ENCODE measurements at places on chromosomes 13 and 19.

- no peak for DNase-seq
Measured at GRCh38 chr13:54633456-54633855, 1604.8 kb downstream of the OLFM4 start.

- peak; percentile 86 for DNase-seq
Measured at GRCh38 chr19:13277104-13277809, 127.0 kb downstream of the IER2 start.

DNA sequence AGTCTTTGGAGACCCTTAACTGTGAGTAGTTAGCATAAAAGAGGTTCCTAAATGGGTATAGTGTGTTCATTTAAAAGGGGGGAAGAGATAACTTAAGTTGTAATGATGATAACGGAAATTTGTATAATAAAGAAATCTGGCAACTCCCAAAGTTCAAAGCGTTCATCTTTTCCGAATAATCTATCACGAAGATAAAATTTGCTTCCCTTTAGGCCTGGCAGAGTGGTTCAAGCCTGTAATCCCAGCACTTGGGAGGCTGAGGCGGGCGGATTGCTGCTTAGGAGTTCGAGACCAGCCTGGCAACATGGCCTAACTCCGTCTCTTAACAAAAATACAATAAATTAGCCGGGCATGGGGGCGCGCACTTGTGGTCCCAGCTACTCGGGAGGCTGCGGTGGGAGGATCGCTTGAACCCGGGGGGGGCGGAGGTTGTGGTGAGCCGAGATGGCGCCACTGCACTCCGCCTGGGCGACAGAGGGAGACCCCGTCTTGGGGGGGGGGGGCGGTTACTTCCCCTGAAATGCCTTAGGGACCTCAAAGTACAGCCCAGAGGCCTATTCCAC is 934 bp downstream of the N4BP2L2 start:
- no peak for DNase-seq

- DNase-seq, result no peak
Measured at GRCh38 chr13:46369506-46370277, 17.4 kb downstream of the RUBCNL start.

- DNase-seq, result no peak
Measured at GRCh38 chr13:75425216-75426009, 56.6 kb downstream of the TBC1D4 start.

- no peak for DNase-seq
Measured at GRCh38 chr13:43657485-43657884, 129.3 kb downstream of the ENOX1 start.

DNA sequence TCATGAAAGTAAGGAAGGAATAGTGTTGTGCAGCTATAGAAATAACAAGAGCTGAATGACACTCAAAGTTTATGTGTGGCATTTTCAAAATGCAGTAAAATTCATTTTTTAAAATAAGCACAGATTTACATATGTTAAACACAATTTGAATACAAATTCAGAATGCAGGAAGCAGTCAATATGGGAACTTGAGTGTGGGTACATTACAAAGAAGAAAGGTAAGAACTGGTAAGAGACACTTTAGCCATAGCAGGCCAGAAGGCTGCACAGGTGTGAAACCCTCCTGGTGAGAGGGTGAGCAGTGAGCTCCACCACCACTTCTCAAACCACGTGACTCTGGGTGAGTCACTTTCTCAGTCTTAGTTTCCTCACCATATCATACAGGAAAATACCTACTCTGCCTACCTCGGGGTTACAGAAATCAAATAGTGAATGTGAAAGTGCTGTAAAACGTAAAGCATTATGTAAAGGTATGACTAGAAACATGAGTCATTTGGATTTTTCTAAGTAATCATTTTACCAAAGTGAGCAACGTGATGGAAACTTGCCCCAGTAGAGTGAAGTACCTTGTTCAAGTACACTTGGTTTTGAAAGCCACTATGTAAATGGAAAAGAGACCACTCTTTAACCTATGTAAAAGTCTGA is 40.5 kb downstream of the USP12 start:
- DNase-seq, result peak; percentile 57

DNA sequence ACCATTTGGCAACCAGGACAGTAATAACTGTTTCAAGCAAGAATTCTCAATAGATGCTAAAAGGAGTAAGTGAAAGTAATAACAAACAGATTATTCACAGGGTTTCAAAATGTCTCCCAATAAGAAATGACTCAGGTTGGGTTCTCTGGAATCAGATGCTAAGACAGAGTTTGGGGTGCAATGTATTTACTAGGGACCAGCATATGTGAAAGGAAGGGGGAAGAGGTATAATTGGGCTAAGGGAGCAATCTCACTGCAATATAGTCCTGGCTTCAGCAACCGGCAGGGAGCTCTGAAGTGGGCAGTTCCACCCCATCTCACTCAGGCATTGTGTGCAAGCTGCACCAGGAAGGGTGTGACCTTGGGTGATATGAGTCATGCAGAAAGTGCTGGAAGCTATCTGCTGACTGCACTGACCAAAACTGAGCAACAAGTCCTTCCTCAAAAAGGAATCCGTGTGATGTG is 23.4 kb downstream of the ZDHHC20 start:
- peak; percentile 21 for DNase-seq

- DNase-seq, result no peak
Measured at GRCh38 chr13:34567597-34567996, 374.5 kb upstream of the NBEA start.

DNA sequence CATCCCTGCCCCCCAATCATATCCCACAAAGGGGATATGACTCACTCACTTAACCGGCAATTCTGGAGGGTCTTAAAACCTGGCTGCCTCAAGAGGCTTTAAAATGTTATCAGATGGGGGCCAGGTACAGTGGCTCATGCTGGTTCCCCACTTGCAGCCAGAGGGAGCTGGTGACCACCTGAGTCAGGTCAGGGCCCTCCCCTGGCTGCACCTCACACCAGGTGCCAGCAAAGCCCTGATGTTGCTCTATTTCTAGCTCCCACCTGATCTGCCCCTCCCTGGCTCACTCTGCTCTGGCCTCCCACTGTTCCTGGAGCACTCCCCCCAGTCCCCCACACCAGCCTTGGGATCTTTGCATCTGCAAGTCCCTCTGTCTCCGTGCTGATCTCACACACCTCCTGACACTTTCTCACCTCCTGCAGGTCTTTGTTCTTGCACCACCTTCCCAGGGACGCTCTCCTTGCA is 14.2 kb downstream of the HPN start:
- no peak for DNase-seq

- DNase-seq, result no peak
Measured at GRCh38 chr13:112844879-112845278, 124.1 kb upstream of the MCF2L start.

GRCh38 chr13:28872427-28873176 is 52.5 kb downstream of the MTUS2 start:
- DNase-seq, result no peak

DNA sequence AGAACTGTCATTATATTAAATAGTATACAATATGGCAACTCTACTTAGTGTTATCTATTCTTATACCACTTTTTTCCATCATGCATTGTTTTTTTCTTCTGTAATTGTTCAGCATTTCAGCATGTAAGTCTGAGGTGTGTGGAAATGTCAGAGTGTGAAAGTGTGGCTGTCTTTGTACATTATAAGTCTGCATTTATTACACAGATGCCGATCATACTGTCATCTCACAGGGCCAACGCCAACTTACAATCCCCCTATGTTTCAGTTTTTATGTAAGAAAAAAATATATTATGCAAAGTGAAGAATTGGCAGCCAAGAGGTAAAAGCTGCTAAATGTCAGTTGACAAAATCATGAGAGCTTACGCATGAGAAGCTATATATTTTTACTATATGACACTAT is 42.9 kb upstream of the PCDH17 start:
- no peak for DNase-seq

GRCh38 chr13:41641961-41642360 is 184.6 kb downstream of the RGCC start:
- no peak for DNase-seq

DNA sequence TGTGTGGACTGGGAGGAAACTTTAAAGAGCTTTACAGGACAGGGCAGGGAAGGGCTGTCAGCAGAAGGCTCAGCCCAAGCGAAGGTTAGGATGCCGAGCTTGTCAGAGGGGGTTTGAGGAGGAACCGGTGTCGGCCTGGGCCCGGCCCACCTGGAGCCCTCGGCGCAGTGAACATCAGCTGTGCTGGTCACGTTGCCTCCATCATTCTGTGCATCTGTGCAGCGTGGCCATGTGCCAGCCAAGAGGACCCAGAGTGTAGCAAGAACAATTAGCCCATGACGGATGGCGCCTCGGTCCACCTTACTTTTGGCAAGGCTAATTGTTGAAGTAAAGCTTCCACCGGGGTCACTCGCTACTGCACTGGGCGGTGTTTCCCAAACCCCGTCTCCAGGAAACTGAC is 161.4 kb downstream of the PTPRS start:
- DNase-seq, result no peak

DNA sequence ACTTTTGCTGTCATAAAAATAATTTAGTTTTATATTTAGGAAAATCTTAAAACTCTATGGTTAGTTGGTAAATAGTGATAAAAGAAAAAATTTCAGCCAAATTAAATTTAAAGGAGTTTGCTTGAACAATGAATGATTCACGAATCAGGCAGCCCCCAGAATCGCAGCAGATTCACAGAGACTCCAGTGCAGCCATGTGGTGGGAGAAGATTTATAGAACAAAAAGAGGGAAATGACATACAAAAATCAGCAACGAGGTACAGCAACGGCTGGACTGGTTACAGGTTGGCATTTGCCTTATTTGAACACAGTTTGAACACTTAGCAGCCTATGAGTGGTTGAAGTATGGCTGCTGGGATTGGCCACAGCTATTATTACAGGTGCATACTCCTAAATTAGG is 96.4 kb upstream of the MYCBP2 start:
- DNase-seq, result no peak

DNA sequence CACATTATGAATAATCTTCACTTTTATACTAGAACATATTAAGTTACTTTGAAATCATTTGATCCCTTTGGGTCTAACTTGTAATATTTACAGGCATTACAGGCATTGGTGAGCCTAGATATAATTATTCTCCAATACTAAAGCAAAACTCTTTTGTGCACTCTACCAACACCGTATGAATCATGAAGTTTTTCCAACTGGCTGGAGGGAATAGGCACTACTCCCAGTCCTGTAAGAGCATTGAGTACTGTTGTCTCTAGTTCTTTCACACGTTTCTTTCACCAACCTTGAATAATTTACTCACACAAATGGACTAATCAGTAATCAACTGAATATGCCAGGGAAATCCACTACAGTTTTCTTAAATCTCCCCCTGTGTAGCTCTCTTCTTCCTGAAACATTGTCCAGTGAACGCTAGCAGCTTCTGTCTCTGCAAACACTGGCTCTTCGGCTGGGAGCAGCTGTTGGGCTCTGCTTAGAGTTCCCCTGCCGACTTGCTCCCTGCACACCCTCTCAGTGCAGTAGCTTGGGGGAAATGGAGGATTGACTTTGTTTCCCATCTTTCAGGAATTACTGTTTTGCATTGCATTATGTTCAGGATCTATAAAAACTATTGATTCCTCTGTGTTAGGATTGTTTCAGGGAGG is 476.7 kb downstream of the RFC3 start:
- DNase-seq, result no peak

GRCh38 chr13:113559061-113559460 is 25.5 kb upstream of the TFDP1 start:
- peak; percentile 23 for DNase-seq

DNA sequence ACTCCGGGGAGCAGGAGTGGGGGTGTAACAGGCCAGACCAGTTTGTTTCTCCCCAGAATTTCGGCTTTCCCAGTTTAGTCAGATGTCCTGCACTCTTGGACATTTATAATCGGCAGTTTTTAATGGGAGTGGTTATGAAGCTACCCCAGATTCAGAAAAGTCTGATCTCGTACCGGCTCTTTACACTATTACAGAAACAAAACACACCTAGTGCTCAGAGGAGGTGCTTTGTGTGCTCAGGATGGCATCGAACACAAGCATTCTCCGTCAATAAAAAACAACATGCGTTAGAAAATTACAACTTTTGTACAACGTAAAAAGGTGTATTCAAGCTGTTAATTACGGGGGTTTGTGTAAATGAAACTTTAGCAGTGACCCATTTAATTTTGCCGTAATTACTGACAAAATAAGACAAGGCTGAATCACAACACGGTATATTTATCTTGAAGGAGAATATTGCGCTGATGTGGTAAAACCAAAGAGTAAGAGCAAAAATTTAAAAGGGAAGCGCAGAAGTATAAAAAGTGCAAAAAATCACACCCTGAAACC is 6.6 kb upstream of the SOX1 start:
- no peak for DNase-seq

DNA sequence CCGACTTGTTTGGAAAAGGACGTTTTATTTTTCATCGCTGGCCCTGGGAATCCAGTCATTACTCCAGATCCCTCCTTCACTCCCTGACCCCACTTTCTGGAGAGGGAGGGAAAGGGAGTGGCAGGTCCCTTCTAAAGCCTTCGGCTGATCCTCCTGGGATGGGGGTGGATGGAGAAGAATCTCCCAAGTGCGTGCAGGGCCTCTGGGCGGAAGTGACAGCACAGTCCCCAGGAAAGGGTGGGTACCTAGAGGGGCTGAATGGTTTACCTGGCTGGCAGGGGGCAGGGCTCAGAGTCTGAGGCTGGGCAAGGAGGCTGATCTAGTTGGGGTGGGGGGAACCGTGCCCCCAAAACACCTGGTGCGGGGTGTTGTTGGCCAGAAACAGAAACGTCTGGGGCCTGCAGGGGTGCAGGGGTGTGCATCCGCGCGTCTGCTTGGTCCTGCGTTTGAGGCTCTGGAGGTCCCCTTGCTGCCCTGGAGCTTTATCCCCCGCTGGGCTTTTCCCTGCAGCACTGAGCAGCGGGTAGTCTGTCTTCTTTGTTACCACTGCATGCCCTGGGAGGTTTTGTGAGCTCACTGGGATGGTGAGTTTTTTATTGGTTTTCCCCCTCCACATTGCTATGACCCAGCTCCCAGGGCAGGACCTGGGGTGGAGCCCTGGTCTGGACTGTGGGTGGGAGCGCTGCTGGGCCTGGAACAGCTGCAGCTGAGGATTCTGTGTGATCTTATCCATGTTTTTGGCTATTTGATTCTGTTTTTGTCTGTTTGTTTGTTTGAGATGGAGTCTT is 3.0 kb upstream of the ZNF628 start:
- DNase-seq, result no peak

GRCh38 chr19:40954573-40954972 is 36.5 kb upstream of the CYP2B6 start:
- no peak for DNase-seq

GRCh38 chr19:12880551-12881171 is 588 bp downstream of the DNASE2 start:
- DNase-seq, result no peak

- DNase-seq, result no peak
Measured at GRCh38 chr19:887072-887471, 5.9 kb downstream of the MED16 start.

GRCh38 chr13:104773775-104774174 is 1707.6 kb upstream of the SLC10A2 start:
- DNase-seq, result no peak

GRCh38 chr13:109945206-109945960 is 159.0 kb upstream of the IRS2 start:
- DNase-seq, result no peak
